ENCODE measurements at places on chromosomes 7 and 10.

- no peak for DNase-seq
Measured at GRCh38 chr7:23315366-23315765, 16.2 kb downstream of the MALSU1 start.

- DNase-seq, result peak; percentile 11
Measured at GRCh38 chr10:37860494-37861190, 3.2 kb upstream of the ZNF248 start.

GRCh38 chr7:151088856-151089699, 2.8 kb downstream of the AGAP3 start:
- DNase-seq, result peak; percentile 62

DNA sequence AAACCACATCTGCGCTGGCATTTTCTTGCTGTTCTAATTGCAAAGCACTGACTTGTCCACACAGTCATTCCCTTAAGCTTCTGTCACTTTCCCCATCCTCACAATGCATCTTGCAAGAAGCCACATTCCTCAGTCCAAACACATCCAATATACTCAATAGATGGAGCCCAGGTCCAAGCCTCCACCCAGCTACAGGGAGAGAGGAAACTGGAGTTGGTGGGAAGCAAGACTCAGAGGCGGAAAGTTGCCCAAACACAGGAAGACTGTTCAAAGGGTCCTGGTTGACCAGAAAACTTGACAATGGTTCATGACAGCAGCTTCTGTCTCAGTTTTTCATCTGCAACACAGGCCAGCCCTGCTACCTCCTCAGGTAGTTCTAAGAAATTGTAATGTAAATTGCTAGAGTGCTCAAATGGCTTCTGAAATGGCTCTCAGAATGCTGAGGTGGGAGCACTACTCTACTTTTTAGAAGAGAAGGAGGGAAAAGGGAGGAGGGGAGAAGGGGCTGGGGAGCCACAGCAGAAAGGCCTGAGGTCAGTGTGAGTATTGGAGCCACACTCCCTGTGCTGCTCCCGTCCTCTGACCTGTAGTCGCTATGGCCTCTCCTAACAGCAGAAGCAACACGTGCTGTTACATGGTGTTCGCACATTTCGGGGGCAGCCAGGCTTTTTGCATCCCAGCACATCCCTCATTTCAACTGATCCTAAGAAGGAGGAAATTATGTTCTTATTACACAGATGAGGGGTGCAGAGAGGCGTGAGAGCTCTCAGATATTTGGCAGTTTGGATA, 46.9 kb upstream of the GPR26 start:
- DNase-seq, result no peak

- DNase-seq, result no peak
Measured at GRCh38 chr10:112847778-112848177, 102.3 kb upstream of the TCF7L2 start.

DNA sequence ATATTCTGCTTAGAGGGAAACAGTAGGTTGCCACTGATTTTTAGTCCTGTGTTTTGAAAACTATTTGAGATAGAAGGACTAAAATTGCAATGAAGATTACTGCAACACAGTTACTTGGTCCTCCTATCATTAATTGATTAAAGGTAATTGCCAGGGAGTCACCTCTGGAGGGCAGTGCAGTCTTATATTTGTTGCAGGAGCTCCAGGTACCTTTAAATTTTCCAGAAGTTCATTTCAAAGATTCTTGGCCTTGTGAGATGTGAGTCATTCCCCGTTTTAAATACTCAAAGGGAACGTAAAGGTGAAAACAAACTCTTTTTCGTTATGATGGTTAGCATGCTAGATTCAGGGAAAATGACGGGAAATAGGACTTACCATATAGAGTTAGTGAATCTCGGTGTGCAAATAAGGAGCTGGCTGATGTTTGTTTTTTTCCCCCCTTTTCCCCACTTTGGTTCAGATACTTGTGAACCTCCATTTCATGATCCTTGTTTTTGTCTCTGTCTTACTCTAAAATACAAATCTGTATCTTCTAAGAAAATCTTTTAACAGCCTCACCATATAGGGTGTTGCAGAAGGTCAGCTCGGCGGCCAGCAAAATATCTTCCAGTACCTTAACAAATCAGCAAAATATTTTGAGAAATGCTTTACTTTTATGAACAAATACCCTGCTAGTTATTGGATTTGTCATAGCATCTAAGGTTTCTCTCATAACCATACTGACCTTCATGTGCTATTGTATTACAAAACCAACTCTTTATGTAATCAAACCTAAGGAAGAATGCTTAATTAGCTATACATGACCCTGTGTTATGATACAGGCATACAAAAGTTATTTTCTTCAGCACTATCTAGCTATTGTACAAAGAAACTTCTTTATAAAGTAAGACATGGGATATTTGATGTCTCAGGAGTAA, 143.0 kb upstream of the HDAC9 start:
- peak; percentile 33 for DNase-seq

GRCh38 chr7:39921506-39922175, 28.4 kb upstream of the CDK13 start:
- no peak for DNase-seq

DNA sequence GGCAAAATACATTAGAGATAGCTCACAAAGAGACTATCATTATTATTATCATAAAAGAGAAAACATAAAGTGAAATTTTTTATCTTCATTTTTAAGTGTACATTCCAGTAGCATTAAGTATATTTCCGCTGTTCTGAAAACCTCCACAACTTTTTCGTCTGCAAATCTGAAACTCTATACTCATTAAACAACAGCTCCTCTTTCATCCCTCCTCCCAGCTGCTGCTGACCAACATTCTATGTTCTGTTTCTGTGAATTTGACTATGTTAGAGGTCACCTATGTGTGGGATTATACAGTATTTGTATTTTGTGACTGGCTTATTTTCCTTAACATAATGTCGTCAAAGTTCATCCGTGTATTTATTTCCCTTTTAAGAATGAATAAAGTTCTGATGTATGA, 429.3 kb upstream of the TPK1 start:
- DNase-seq, result no peak

DNA sequence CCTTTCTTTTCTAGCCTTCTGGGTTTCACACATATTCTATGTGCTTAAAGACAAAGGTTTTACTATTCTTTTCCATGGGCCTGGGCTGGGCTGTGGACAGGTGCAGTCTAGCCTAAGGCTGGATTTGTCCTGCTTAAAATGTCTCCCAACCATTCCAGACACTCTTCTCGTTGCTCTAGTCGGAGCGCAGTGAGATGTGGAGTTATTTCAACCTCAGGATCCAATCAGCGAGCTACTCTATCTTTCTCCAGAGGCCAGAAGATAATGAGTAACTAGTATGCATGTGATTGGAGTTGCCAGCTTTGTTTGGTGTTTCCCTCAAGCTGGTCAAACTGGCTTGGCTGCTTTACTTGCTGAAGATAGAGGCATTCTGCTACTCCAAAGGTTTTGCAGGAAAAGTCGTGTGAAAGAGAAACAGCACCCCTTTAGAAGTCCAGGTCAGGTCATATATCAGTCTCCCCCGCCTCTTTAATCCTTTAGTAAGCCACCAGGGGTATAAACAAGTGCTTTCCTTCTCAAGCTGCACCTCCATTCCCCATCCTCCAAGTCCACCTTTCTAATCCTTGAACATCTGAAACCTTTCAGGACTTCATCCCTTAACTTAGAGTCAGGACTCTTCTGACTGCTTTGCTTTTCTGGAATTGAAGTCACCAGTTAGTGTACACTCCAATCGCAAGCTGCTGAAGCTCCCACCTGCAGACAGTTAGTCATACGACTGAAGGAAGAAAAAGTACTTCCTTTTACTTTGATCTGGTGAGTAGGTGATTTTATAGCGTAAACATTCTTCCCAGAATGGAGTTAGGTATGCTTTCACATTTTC, 78.8 kb downstream of the DNMBP start:
- DNase-seq, result no peak

GRCh38 chr7:51590746-51591145, 274.1 kb upstream of the COBL start:
- DNase-seq, result no peak

DNA sequence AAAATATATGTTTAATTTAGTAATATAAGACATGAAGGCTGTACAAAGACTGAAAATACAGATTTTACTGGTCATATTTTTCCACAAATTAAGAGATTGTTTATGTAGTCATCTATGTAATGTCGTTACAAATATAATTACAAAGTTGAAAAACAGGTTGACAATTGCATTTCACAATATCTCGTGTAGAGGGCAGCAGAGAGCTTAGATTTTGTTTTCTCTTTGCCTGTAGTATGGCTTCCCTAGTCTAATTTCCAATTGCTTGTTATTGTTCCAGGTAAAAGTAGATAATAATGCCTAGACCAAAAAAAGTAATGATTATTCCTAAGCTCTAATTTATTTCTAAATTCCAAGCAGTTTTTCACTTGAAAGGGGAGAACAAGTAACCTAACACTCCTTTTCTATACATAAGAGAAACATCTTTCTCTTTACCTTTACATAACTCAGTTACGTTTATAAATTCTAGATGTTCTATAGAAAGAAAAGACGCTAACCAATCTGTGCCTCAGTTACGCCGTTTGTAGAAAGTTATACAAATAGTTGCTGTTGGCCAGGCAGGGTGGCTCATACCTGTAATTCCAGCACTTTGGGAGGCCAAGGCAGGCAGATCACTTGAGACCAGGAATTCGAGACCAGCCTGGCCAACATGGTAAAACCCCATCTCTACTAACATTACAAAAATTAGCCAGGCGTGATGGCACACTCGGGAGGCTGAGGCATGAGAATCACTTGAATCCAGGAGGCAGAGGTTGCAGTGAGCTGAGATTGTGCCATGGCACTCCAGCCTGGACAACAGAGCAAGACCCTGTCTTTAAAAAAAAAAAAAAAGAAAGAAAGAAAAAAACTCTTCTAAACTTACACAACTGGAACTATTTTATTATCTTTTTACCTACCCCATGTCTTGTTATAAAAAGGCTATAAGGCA, 30.0 kb downstream of the NET1 start:
- DNase-seq, result peak; percentile 92

- DNase-seq, result no peak
Measured at GRCh38 chr10:78862328-78862640, 206.5 kb upstream of the ZMIZ1 start.

DNA sequence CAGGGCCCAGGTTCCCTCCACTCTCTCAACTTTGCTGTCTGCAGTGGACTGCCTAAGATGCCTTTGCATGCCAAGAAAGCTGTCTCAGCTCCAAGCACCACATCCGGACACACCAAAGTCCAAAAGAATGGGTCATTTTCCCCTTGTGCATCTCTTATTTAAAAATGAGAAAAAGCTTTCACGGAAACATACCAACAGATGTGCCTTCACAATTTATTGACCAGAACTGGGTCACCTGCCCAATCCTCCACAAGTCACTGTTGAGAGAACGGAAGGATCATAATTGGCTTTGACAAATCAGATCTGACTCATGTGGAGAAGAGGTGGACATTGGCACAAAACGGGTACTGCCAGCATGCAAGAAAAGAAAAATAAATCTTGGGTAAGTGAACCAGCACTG, 258.3 kb downstream of the SNX13 start:
- no peak for DNase-seq

DNA sequence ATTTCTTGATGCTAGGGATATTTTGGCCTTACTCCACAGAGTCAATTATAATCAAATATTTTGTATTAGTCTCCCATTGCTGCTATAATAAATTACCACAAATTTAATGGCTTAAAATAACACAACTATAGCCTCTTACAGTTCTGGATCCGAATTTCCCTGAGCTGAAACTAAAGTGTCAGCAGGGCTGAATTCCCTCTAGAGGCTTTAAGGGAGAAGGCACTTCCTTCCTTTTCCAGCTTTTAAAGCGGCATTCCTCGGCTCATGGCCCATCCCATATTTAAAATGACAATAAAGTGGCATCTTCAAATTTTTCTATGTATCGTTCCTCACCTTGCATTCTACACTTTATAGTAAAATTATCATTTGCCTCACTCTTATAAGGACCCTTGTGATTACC, 421.4 kb upstream of the ZWINT start:
- DNase-seq, result no peak

Data from Kasumi-1 (cell line).